Activated CD4-positive, alpha-beta T cell treated with anti-CD3 and anti-CD28 coated beads, Interleukin-2, Interleukin-4, amounts not matched to agents 100 ng/mL and 50 ng/mL, durations not matched to agents 16 hours and 8 hours (primary cell): ENCODE measurements at places on chromosomes 7 and 10.
A peak's percentile ranks its signal among the peaks of the same experiment; 100 is the strongest.

DNA sequence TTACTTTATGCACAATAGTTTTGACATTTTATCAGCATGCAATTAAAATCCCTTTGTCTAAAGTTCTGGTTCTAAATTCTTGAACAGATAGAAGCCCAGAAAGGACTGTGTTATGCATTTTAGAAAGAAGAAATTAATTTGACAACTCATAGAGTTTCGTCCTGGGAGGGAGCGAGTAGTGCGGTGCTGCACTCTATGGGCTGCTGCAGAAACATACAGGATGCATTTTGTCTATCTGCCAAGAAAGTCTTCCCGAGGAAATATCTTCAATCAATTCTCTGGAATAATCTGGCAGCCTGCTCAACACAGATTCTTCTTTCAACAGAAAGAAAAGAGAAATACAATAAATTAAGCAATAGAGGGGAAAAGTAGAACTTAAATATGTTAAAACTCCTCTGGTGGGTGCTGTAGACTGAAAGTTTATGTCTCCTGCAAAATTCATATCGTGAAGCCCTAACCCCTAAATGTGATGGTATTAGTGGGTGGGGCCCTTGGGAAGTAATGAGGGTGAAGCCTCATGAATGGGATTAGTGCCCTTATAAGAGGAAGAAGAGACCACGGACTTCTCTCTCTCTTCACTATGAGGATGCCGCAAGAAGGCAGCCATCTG lies 39.0 kb upstream of the IFRD1 start:
- no peak for DNase-seq

DNA sequence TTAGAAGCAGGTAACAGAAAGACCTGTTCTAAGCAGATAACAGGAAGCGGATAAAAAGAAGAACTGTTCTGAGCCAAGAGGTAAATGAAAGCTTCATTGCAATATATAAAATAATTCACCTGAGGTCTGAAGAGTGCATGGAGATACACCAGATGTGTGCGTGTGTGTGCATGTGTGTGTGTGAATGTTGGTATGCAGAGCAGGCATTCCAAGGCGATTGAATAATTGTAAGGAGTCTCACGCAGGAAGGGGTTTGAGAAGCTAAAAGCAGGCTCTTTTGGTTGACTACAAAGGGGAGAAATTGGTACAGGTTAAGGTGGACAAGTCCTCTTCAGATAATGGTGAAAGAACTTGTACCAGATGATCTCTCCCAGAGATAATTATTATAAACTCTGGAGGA lies 450.6 kb downstream of the DNAJB9 start:
- DNase-seq = no peak

DNA sequence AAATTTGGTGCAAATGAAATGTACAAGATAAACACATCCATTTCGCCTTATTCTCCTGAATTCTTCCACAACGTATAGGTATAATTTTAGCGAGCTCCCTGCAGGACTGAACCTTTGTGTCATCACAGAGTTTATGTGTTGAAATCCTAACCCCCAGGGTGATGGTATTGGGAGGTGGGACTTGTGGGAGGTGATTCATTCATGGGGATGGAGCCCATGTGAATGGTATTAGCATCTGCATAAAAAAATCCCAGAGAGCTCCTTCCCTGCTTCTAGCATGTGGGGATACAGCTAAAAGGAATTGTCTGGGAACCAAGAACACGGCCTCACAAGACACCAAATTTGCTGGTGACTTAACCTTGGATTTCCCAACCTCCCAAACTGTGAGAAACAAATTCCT lies 741.4 kb upstream of the VSTM2A start:
- DNase-seq = no peak

DNA sequence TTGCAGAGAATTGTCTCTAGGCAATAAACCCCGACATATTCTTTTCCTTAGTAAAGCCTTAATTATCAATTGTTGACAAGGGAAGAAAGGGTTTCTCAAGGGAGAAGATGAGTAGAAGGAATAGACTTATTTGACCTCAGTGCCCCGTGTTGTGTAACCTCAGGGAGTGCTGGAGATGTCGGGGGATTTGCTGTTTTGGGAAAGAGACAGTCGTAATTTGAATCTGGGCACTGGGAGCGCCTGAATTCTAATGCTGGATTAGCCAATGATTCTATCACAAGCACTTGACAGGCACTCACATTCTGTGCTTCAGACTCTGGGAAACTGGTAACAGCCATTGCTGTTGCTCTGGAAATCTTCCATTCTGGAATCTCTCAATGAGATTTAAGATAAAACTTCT lies 13.8 kb upstream of the LMOD2 start:
- DNase-seq = no peak

DNA sequence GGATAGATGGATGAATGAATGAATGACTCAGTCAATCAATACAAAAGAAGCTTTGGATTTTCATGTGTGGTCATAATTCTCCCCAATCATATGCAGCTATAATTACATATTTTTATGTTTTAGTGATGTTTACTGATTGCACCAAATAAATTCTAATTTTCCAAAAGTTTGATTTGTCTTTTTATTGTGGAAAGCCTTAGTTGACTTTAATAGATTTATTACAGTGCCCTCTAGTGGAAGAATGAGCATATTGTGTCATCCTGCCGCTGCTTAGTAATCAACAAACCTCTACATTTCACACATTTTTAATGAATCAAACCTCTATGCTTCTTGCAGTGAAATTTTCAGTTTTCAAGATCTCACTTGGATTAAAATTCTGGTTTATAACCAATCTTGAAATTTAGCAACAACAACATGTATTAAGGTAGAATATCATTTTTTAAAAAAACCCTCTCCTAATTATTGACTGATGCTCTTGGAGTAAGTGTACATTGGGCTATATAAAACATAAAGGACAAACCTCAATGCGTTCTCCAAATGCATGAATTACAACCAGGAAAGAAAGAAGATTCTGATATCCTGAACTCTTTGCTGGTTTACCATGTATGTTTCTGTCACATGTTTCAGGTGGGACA lies 55.6 kb upstream of the PNLIP start:
- peak; percentile 19 for DNase-seq

DNA sequence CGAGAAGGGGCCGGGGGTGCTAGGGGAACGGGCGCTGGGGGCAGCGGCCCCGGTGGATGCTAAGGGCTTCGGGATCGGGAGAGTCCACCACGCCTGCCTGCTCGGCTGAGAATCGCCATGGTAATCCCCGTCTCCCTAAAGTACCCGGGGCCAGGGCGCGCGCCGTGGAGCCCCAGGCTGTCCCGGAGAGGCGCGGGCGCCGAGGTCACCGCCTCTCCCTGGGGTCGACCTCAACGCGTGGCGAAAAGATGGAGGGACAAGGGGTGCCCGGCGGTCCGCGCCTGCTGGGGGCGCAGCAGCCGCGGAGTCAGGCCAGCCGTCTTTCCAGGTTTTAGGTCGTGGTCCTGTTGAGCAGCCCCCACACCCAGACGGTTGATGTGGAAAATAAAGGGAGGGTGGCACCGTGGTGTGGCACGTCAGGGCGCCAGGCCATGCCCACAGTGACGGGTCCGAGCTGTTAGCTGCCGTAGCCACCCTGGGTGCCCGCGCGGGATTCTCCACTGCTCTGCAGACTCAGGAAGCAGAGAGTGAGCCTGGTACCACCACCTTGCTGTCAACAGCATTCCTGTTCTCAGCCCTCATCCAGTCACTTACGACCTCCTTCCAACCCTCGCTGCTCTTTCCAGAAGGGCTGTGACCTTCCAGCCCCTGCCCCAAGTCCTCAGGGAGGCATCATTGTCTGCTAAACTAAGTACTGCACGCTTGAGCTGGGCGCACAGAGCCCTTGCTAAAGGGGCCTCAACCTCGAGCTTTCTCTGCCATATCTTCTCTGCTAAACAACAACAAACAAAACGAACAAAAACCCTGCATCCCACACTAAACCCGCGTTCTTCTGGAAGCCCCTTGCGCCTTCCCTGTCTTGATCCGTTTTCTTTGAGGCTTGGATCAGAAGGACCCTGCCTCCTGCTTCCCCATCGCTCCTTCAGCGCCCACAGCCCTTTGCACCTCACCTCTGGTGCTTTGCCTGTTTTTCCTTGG lies 666 bp downstream of the SMKR1 start:
- no peak for DNase-seq

GRCh38 chr7:90119178-90119971 lies 34.9 kb upstream of the STEAP1 start:
- DNase-seq = no peak

- DNase-seq = no peak
These were observed 4.1 kb downstream of the AGMO start for GRCh38 chr7:15557686-15558085.

DNA sequence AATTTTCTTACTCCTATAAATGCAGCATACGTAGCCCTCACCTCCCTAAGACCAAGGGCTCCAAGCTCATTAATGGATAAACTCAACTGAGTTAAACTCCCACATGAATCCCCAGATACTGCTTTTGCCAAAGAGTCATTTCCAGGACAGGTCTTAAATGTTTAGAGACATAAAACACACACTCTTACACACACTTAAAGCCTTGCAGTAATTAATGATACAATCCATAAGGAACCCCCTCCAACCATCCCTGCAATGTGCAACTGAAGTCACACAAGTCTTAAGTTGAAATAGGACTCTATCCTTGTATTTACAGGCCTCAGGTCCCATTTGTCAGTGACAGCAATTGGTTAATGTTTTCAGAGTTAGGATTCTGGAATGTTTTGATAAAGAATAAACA lies 194.1 kb downstream of the FANK1 start:
- DNase-seq = no peak

DNA sequence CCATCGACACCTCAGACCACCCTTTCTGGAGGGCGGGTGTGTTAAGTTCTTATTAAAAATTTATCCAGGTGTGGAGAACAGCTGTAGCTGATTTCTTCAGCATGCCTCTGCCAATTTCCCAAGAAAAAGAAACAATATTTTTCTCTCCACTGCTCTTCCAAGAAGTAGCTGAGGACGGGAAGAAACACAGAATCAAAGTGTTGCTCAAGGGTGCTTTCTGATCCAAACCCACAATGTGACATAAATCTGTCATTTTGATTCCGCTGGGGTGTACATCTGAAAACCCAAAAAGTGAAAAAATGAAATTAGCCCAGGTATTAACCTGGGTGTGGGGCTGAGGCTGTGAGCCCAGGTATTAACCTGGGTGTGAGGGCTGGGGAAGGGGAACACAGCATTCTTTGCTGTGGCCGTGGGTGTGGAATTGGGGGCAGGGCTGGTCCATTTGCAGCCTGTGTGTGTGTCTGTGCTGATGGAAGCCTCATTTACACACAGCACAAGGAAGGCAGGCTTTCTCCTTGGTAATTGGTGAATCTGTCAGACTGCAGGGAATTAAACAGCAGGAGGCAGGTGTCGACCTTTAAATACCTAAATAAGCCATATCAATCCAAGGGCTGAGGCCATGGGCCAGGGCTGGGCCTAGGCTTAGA lies 48.4 kb upstream of the CCDC3 start:
- DNase-seq = no peak

GRCh38 chr7:28045592-28045991 lies 135.0 kb downstream of the JAZF1 start:
- DNase-seq = no peak

GRCh38 chr10:79933961-79934360 lies 14.9 kb downstream of the SFTPD start:
- no peak for DNase-seq

GRCh38 chr10:66934711-66935110 lies 8.9 kb downstream of the LRRTM3 start:
- no peak for DNase-seq

DNA sequence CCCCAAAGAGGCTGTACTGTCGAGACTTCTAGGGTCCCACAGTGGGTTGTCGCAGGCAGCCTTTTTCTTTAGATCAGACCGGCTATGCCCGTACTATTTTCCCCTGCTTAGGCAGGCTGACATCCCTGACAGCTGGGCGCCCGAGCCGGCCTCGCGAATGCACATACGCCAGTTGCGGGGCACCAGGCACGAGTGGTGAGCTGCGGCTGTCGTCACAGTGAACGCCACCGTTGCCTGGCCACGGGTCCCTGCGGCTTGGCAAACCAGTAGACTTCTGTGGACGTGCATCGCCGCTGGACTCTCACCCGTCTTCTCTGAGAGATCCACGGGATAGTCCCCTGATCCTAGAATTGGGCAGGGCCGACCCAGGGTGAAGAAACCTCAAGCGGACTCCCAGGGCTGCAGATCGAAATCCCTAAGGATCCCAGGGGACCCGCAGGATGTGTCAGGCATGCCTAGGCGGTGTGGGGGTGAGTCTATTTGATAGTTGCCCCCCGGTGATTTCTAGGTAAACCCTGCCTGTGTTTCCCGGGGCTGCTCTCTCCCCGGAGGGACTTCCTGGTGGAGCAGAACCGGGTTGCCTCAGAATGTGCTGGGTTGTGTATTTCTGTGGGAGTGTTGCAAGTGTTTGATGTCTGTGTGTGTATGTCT lies 33.0 kb upstream of the ZNF273 start:
- no peak for DNase-seq

- no peak for DNase-seq
These were observed 372.1 kb downstream of the DNAJB6 start for GRCh38 chr7:157708919-157709295.

- no peak for DNase-seq
These were observed 100.4 kb upstream of the ACBD5 start for GRCh38 chr10:27341001-27341400.

DNA sequence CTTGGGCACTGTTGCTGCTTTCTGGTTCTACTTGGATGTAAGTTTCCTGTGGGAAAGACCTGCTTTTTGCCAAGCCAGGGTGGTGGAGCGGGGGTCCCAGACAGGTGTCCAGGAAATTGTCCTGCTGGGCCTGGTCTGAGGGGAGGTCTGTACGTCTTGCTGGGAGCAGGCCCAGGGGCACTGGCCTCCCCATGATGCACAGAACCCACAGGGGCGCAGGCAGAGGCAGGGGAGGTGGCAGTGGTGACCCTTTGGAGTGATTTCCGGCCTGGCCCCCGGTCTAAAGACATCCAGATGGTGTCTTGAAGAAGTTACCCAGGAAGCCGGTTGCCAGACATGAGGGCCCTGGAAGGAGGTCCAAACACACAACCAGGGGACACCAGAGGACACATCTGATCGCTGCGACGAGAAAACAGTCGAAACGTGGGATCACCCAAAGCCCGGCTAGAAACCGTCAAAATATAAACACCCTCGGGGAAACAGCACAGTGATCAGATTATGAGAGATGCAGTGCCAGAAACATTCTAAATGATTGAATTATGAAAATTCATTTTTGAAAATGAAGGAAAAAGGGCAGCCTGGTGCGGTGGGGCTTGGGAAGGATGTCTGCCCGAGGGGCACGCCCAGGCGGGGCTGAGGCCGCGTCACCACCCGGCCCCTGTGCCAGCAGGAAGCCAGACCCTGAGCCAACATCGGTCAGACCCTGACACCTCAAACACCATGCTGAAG lies 59.6 kb downstream of the TMEM270 start:
- no peak for DNase-seq

GRCh38 chr10:25768167-25768566 lies 165.9 kb upstream of the MYO3A start:
- no peak for DNase-seq
